ENCODE measurements at places on chromosomes 2 and 18.

DNA sequence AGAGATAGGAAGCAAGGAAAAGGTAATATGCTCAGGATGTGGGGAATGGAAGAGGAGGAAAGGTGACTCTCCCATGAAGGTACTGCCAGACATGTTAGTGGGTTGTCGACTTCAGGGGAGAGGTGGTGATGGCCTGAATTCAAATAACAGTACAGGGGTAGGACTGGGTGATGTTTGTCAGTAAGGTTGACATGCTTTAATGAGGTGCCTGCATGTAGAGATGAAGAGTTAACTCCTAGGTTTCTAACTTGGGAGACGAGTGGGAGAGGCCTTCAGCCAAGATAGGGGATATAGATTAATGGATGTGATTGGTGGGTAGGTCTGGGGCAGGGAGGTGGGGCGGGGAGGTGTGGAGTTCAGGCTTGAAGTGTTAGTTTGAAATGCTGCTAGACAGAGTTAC, 2.6 kb downstream of the NAPG start:
- DNase-seq = no peak

DNA sequence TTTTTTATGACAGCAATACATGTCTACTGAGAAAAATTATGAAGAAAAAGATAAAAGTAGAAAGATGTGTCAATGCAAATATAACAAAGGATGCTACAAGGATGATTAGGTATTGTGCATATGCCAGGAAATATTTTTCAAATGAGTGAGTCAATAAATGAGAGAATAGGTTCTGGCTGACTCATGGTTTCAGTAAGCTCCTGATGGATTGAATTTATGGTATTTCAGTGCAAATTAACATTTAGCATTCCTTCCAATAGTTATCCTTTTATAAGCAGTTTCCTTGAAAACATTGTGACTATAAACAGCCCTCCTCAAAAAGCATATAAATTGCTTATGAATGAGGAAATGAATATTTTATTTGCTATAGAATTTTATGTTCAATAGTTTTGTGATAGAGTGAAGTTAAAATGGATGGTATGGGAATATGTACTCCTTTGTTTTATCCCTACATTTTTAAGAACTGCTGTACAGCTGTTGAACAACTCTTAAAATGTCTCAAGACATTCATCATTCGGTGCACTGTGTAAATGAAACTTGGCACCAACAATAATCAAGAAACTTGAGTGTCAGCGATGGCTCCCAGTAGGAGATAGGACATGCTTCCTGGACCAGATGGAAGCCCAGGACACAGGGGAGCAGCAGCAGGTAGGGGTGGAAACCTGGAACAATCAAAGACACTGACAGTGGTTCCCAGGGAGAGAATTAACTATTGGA, 144.7 kb downstream of the PMAIP1 start:
- DNase-seq = no peak

- no peak for DNase-seq
These were observed 3.3 kb downstream of the NCK2 start for GRCh38 chr2:105747991-105748390.

DNA sequence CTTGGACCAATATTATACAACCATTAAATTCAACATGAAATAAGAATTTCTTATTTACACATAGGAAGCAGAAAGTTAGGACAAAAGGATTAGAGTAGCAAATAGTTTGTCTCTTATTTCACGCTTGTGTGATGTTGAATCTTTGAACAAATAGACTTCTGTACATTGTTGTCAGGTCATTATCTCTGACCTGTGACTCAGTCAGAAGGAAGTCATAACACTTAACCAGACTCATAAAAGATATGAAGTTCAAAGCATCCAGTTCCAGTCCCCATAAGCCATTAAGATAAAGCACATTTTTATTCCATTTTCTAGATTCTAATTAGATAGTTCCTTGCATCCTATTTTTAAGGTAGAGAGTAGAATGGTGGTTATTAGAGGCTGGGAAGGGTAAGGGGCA, 130.8 kb downstream of the UPP2 start:
- no peak for DNase-seq

DNA sequence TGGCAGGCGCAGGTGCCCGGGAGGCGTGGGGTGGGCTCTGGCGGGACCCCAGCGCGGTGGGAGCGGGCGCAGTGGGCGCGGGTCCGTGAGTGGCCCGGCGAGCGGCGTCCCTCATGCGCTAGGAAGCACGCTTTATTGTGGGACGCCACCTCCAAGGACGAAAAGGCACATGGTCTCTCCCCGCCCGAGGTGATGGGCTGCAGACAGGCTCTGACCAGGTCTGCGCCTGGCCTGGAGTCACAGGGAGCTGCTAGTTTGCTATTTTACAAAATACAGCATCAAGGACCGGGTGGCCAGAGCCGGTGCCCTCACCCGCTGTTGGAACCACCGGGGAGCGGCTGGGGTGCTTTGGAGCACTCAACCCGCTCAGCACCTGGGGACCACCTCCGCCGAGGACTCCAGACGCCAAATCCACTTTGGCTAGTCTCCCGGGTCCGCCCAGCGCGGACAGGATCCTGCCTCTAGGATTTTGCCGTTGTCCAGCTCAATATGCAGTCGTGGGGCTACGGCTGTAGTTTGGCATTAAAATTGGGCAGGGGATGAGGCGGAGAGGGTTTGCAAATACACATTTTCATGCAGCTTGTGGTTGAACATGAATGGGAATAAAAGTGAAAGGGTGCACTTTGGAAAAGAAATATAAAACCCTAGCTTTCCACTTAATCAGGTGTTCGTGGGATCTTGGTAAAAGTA, 65.4 kb downstream of the LRRFIP1 start:
- DNase-seq = no peak

DNA sequence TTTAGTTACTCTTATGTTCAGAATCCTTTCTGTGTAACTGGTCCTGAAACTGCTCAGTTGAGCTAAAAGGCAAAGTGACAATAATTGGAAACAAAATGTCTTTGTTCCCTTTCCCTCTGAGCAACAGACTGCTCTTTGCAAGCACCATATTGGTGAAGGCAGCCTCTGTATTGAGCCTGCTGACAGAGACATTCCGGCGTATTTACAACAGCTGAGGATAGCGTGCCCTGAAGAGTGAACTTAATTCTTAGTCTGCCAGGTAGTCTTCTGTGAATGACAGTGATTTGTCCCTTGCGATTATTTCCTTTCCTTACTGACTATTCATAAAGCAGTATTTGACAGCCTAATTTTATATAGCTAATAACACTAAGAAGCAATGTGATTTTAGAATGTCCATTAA, 239.1 kb downstream of the CPS1 start:
- DNase-seq = no peak

GRCh38 chr2:73944714-73945113, 18.0 kb downstream of the DGUOK start:
- DNase-seq = no peak

DNA sequence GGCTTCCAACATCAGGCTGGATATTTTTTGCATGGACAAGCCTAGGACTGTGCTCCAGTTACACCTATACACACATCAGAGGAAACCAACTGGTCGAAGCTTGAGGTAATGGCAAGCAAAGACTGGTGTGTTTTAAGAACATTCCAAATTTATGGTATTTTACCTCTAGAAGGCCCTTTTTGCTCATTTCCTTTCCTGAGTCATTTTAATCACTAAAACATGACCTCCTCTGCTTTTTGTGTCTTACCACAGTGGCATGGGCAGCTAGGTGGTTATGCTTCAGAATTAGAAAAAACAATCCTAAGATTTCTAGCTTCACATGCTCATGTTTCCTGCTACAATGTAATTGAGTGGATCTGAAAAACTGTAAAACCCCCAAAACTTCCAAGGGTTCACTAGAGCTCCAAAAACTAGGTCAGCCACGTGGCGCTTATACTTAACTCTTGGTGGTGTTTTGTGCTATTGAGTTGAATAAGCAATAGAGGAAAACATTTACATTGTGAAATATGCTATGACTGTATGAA, 30.6 kb upstream of the CHRNA1 start:
- DNase-seq = no peak

DNA sequence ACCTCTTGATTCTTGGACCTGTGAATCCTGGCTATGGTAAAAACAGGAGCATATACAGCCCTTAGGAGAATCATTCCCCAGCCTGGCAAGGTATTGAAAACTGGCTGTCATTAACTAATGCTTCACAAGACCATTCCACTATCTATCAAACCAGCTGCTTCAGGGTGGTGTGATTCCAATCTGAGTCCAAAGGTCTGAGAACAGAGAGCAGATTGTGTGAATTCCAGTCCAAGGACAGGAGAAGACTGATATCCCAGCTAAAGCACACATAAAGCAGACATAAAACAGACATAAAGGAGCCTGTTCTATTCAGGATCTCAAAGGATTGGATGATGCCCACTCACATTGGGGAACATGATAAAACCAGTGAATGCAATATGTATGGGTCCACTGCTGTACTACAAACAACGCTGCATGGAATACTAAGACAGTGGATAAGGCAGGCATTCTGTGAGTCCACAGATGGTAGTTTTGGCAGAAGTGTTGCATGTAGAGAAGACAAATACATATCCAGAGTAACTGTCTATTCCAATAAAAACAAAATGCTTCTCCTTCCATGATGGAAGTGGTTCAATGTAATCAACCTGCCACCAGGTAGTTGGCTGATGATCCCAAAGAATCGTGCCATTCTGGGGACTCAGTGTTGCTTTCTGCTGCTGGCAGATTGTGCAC, 363.9 kb downstream of the KCNJ3 start:
- DNase-seq = no peak

DNA sequence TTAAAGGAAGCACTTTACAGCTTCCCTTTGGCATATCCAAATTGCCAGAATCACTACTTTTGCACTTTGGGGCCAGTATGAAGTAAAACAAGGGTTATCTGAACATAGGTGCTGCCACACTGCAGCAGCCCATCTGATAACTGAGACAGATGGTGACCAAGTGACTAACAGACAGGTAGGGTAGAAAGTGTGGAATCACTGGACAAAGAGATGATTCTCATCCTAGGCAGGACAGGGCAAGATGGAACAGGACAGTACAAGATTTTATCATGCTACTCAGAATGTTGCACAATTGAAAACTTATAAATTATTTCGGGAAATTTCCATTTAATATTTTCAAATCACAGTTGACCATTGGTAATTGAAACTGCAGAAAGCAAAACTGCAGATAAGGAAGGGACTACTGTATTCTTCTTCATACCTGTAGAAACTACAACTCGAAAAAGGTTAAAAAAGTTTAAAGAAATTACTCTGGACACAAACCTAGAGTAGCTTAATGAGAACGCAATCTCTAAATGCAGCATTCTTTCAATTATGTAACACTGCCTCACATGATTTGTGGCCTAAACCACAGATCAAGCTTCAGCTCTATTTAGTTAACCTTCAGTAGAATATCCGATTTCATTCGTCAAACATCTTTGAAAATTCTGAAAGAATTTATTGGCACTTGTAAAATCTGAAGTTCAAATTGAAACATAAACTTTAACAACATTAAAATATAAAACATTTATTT, 31.4 kb downstream of the HEATR5B start:
- DNase-seq = no peak

- no peak for DNase-seq
These were observed 274.6 kb downstream of the LRATD1 start for GRCh38 chr2:14907014-14907612.
